HEK293T (cell line): ENCODE measurements at places on chromosomes 1 and 21.
A peak's percentile ranks its signal among the peaks of the same experiment; 100 is the strongest.

- DNase-seq, result no peak
Measured at GRCh38 chr1:204996981-204997380, 46.0 kb upstream of the CNTN2 start.

DNA sequence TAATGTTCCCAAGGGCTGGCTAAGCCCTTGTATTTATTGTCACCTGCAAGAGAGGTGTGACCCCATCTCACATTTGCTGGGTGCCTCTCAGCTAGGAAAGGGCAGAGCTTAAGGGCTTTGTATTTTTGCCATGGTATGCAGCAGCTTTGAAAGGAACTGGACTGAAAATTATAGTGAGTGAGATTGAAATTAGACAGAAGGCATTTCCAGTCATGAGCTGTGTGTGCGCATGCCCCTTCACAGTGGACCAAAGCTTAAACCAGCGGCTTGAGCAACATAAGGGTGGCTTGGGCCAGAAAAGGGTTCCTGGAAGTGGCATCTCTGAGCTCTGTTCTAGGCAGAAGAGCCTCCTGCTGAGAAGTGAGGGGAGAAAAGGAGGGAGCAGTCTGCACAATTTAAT lies 19.8 kb downstream of the MYOG start:
- DNase-seq, result no peak

- DNase-seq, result no peak
Measured at GRCh38 chr1:35598895-35599294, 25.8 kb downstream of the TFAP2E start.

GRCh38 chr1:117654493-117655219 lies 48.8 kb downstream of the TENT5C start:
- no peak for DNase-seq

- DNase-seq, result no peak
Measured at GRCh38 chr1:57086154-57086553, 120.3 kb upstream of the C8B start.

DNA sequence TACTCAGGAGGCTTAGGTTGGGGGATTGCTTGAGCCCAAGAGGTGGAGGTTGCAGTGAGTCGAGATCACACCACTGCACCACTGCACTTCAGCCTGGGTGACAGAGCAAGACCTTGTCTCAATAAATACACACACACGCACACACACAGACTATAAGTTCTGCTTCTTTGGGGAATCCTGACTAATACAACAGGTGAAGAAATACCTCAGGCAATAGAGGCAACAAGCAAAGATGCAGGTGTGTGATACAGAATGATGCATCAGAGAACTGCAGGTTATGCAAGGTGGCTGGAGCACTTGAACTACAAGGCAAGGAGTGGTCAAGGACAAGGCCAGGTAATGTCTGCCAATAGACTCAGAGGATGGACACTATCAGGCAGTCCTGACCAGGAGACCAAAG lies 117.6 kb upstream of the ZNF678 start:
- DNase-seq, result no peak

- DNase-seq, result peak; percentile 45
Measured at GRCh38 chr1:52348704-52349300, 17.2 kb downstream of the CC2D1B start.

DNA sequence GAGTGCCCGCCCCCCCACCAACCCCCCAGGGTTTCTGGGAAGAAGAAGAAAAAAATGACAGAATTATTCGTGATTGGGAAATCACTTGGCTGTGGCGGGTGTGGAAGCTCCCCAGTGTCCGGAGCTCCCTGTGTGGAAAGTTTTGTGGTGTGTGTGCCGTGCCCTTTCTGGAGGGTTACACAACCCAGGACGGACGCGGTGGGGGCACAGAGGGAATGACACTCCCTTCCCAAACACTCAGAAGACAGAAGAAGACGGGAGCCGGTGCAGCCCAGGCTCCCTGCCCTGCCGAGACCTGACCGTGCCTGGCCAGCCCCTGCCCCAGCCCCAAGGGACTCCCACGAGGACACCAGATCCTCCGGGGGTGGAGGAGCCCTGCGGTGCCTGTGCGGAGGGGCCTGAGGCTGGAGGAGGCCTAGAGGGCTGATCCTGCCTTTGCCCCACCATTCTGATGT lies 33.0 kb upstream of the ADARB1 start:
- no peak for DNase-seq

DNA sequence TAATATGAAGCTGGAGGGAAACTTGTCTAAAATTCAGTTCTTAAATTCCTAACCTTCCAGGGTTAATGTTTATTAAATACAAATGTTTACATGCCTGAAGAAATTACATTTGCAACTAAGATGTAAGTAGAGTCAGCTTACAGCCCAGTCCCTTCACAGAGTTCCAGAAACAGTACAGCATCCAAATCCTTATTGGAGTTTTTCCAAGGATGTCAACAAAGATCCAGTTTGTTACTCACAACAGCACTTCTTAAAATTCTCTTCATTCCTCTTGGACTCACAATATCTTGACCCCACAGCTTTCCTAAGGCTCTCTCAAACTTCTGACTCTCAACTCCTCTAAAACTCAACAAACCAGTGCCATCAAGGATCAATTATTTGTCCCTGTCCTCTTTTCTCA lies 50.1 kb upstream of the RWDD3 start:
- DNase-seq, result no peak

DNA sequence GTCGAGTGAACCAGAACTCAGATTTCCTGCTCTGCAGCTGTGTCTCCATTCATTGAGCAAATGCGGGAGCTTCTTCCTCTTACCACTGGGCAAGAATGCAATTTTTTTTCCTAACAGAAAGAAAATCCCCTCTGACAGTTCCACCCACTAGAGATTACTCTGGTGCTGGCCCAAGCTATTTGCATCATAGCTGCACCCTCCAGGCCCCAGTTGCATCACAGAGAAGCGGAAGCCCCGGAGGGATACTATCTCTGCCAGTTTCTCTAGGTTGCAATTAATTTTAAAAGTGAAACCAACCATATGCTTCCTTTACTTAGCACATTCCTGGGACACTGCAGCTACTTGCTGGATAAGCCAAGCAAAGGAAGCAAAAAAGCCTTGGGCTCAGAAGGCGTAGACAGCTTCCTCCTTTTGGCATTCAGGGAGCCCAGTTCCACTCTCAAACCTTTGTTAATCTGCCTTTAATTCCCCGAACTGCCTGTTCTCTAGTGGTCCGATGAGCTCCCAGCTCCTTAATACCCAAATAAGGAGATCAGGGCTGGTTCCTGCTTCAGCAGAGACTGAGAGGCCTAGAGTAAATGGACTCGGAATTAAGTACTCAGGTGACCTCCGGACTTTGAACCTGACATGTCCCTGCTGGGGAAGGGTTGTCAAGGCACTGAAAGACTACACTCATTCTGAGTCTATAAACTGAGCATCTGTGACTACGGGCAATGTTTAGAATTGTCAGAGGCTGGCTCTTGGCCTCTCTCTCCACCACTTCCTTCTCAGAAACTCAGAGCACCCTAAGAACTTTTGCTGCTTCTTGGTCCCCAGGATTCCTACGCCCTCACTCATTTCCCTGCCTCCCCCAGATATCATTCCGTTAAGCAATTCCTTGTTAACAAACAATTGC lies 72.5 kb upstream of the TNFSF18 start:
- DNase-seq, result no peak

DNA sequence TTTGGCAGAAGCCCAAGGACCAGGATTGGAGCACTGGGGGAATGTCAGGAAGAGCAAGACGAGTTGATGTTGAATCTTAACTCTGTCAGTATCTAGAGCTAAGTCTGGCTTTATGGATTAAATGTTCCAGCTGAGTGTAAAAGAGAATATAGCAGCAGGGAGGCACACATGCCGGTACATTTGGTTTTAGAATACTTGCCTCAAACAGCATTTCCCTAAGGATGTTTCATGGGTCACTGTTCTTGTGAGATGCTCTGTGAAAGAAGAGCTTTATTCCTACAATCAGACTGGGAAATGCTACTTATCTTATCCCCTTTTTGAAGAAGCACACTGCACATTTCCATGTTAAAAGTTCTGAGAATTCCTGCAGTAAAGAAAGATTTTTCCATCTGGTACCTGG lies 440.3 kb upstream of the B3GALT2 start:
- DNase-seq, result no peak

- DNase-seq, result no peak
Measured at GRCh38 chr1:7538849-7539768, 232.0 kb upstream of the VAMP3 start.

GRCh38 chr1:212643877-212644276 lies 35.3 kb downstream of the ATF3 start:
- DNase-seq, result no peak

GRCh38 chr1:109764561-109765482 lies 1.1 kb upstream of the EPS8L3 start:
- no peak for DNase-seq

DNA sequence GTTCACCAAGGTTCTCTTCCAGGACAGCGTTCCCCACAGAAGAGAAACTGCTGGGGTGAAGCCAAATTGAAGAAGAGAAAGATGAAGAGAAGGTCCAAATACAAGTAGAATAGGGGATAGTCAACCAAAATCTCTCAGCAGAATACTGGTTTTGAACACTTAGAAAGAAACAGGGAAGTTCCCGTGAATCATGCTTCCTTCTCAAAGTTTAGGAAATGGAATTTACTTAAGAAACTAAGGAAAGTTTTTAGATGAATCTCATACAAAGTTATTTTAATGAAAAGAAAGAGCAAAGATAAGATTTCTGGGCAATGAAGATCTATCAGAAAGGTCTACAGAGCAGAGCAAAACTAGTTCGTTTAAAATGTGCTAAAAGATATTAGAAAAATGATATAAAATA lies 43.3 kb downstream of the EXO1 start:
- no peak for DNase-seq

DNA sequence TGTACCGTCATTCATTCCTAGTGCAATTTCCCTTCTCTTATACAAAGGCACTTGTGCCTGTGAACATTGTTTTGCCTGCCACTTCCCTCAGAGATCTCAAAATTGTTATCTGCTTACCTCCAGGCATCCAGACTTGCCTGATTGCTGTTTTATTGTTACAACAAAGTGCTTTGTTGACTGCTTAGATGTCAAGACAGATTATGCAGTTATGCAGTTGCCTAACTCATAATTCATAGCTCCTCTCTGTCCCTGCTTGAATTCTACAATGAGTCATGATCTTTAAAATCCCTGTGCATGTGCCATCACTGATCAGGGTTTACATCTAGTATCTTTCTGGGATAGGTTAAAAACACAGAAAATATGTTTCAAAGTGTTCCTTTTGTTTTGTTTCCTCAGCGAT lies 24.5 kb downstream of the CXADR start:
- DNase-seq, result no peak

GRCh38 chr1:20234788-20235535 lies 48.6 kb upstream of the PLA2G2C start:
- DNase-seq, result no peak

- DNase-seq, result no peak
Measured at GRCh38 chr1:246679794-246680177, 44.4 kb upstream of the SCCPDH start.

DNA sequence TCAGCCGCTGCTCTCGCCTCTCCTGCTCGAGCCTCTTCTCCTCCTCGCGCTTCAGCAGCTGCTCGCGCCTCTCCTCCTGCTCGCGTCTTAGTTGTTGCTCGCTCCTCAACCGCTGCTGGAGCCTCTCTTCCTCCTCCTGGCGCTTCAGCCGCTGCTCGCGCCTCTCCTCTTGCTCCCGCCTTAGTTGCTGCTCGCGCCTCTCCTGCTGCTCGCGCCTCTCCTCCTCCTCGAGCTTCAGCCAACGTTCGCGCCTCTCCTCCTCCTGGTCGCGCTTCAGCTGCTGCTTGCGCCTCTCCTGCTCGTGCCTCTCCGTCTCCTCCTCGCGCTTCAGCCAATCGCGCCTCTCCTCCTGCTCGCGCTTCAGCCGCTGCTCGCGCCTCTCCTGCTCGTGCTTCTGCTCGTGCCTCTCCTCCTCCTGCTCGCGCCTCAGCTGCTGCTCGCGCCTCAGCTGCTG lies 3.7 kb downstream of the TCHH start:
- peak; percentile 46 for DNase-seq

GRCh38 chr1:32870615-32871363 lies at the start of gene FNDC5:
FNDC5 (minus strand) TSS chr1:32870912.
- DNase-seq, result peak; percentile 92

- peak; percentile 61 for DNase-seq
Measured at GRCh38 chr1:27416387-27417111, 24.1 kb downstream of the GPR3 start.

DNA sequence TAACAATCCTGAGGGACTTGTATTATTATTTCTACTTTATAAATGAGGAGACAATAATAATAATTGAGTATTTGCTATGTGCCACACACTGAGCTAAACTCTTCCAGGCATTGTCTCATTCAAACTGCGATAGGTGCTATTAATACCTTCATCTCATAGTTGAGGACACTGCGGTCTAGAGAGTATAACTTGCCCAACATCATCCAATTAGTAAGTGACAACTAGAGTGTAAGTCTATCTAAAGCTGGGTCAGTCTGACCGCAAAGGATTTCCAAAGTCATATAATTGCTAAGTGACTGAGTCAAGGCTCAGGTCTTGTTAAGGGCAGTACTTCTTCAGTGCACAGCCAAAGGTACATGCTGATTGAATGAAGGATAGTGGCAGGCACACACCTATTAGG lies 9.7 kb downstream of the BCL9 start:
- no peak for DNase-seq

DNA sequence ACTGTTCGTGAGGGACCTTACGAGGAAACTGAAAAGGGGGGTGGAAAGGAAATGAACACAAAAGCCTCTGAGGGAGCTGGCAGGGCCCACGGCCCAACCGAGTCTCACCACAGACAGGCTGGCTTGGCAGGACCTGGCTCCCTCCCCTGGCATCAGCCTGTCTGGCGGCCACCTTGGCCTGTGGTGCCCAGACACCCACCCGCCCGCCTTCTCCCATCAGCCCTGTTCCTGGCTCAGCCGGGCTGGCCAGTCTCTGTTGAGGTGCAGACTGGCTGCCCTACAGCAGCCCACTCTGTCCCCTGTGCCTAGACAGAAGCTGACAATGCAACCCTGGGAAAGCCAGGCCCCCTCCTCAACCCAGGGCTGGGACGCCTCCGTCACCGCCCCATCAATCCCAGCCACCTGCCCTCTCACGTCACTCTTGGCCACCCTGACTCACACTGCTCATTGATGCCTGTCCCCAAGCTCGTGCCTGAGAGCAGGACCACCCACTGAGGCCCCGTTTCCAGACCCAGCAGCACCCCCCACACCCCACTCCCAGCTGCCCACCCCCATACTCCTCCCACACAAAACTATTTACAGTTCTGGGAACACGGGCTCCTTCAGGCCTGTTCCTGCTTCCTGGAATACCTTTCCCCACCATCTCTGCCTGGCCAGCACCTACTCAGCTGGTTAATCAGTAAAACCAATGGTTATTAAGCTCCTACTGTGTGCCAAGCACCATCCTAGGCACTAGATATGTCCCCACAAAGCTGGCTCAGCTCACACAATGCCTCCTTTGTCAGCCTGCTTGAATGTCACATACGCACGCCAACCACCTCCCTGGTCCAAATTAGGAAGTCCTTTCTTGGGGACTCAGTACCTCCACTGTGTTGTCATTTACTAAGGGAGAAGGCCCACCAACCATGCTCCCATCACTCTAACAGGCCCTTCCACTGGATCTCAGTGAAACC lies 22.7 kb downstream of the SDC3 start:
- DNase-seq, result no peak

- no peak for DNase-seq
Measured at GRCh38 chr1:15956150-15956549, 19.8 kb downstream of the ZBTB17 start.

GRCh38 chr1:25456502-25456901 lies 25.8 kb downstream of the MACO1 start:
- DNase-seq, result no peak
